ENCODE measurements at places on chromosomes 4 and X. TPM values are rescaled to one million over a fixed set of nuclear protein-coding genes. Genes with fewer than 3 reads are reported as not detected.

GRCh38 chr4:145784036-145784435 is 104.1 kb downstream of the C4orf51 start:
- no peak for DNase-seq

DNA sequence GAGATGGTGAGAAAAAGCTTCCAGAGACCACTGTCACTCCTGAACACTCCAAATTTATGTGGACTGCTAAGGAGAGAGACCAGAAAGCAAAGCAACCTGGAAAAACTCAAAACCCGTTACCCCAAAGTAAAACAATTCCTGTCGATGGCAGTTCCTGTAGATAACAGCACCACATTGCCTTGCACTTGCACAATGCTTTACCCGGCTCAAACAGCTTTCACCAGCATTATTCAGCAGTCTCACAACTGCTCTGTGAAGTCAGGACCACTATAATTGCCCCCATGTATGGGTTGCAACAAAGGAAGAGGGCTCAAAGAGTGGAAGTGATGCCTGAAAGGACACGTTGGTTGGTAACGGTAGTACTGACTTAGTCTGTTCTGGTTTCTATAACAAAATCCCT is 234.8 kb downstream of the BCOR start:
- DNase-seq: no peak

DNA sequence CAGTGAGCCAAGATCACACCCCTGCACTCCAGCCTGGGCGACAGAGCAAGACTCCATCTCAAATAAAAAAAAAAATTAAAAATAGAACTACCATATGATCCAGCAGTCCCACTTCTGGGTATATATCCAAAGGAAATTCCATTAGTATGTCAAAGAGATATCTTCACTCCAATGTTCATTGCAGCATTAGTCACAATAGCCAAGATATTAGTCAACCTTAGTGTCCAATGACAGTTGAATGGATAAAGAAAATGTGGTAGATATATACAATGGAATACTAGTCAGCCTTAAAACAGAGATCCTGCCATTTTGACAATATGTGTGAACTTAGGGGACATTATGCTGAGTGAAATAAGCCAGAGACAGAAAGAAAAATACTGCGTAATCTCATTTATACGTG is 49.4 kb downstream of the C4orf46 start:
- no peak for DNase-seq

GRCh38 chr4:153427363-153428071 is 38.6 kb upstream of the TMEM131L start:
- DNase-seq: peak; percentile 39

DNA sequence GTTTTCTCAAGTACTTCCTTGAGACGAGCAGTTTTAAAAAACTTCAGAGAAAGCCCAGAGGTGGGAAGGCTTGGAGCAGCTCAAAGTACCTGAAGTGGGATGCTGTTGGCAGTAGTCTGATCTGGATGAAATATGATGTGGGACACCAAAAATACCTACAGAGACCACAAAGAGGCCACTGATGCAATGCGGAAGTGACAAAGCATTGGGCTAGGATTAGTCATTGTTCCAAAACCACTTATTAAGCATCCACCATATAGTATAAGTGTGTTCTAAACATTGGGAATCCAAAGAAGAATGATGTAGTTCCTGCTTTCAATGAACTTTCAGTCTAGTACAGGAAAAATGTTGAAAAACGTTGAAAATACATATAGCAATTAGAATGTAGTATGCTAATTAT is 386.1 kb upstream of the CNKSR2 start:
- peak; percentile 74 for DNase-seq

GRCh38 chr4:157220371-157220881 is at the start of gene GRIA2:
TSS of gene GRIA2 (plus strand) at chr4:157220728. CDS start at chr4:157221043, 315 bp downstream.
- DNase-seq: peak; percentile 67

DNA sequence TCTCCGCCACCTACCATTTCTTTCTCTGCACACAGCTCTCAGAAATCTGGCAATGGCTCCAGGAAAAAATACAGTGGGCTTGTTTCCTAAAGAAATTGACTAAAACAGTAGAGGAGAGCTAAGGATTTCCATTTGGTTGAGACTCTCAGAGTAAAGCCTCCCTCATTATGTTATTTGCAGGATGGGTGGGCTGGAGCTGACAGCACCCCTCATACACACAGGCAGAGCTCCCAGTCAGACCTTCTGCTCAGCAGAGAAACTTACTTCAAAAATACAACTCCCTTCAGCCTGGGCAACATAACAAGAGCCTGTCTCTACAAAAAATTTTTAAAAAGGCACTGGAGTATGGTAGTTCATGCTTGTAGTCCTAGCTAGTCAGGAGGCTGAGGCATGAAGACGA is 44.9 kb downstream of the ENPEP start:
- no peak for DNase-seq

- peak; percentile 83 for DNase-seq
Measured at GRCh38 chr4:142347241-142347640, 498.9 kb downstream of the INPP4B start.

DNA sequence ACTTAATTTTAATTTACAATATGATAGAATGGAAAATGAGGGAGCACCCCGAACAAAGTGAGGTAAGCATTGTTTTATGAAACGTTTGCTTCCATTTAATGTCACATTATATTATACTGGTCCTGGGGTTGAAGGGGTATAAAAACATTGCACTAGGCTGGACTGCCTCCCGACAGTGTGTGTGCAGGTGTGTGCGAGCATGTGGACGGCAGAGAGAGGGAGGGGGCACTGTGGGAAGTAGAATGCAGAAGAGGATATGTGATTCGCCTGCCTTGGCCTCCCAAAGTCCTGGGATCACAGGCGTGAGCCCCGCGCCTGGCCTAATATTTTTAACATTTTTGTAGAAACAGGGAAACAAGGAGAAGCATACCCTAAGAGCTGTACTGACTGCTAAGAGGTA is 36.0 kb downstream of the IRF2 start:
- no peak for DNase-seq

- DNase-seq: no peak
Measured at GRCh38 chr4:165458471-165458870, 79.7 kb downstream of the CPE start.

DNA sequence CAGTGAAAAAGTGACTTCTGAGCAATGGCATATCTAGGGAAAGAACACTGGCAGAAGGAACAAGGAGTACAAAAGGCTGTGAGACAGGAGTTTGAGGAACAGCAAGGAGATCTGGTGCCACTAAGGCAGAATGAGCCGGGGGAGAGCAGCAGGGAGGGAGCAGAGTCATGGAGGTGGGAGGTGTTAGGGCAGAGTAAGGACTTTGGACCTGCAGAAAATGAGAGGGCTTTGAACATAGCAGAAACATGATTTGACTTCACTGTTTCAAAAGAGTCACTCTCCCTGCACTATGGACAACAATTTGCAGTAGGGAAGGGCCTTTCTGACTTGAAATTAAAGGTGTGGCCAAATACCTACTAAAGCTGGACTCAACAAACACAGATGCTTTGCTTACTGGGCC is 356.2 kb downstream of the ADGRL3 start:
- no peak for DNase-seq

DNA sequence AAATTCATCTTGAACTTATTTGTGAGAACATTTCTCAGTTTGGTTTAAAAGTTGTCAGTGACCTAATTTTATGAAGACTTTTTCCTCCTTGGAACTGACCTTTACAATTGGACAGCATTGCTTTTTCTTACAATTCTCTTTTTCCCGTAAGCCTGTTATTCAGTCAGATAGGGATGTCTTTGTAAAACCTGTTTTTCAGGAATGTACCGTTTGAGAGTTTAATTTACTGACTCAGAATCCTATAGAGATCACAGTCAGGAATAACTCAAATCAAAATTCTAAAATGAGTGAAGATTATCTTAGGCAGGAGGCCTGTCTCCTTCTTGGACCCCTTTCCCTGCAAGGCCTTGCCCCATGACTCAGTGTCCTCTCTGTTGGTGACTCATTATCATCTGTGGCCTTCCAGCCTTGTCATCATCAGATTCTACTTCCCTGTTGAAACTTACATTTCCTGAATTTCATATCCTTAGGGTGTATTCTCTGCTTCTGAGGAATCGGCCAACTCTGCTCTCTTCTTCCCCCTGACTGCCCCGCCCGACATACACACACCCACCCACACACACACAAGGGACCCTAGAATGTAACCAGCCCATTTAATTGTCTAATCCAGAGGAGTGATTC is 99.8 kb downstream of the ARHGAP10 start:
- peak; percentile 90 for DNase-seq

GRCh38 chrX:111168314-111168713 is 72.3 kb downstream of the PAK3 start:
- DNase-seq: peak; percentile 0

- no peak for DNase-seq
Measured at GRCh38 chr4:6267573-6267972, 2.1 kb upstream of the WFS1 start.

DNA sequence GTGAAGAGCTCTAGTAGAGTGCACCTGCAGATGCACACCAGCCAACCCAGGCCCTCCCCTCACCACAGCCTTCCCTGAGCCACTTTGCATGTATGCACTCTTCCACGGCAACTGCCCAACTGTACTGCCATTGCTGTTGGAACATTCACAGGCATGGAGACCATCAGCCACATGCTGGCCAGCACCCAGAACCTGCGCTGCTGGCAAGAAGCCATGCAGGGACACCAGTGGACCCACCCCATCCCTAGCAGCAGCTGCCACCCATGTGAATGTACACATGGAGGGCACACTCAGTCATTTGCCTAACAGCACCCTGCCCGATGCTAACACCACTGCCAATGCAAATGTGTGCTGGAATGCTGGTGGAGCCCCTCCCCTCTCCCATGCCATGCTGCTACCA is 35.6 kb downstream of the FAM47B start:
- no peak for DNase-seq

DNA sequence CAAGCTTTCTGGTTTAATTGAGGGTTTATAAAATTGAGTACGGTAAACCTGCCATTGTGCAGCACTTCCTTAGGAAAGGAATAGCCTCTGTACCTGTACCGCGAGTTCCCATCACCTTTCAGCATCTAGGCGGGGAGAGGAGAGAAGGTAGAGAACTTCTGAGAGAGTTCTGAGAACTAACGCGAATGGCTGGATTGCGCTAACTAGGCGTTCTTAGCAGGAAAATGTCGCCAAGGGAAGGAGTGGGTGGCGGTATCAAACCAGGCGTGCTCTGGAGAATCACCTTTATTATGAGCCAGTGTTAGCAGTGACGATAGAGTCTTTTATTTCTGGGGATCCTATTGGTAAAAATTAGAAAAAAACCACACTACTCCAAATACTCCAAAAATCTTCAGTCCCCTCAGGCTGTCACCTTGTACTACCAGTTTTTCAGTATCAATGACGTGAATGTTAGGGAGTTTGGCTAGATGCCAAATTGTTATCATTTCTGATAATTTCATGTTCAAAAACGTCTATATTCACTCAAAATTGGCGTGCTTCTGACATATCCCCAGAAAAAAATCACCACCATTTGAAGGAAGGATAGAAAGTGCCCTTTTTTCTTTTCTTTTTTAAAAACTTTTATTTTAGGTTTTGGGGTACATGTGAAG is 1.4 kb downstream of the UGT8 start:
- DNase-seq: no peak

GRCh38 chrX:67570839-67571238 is 27.0 kb downstream of the AR start:
- DNase-seq: no peak

DNA sequence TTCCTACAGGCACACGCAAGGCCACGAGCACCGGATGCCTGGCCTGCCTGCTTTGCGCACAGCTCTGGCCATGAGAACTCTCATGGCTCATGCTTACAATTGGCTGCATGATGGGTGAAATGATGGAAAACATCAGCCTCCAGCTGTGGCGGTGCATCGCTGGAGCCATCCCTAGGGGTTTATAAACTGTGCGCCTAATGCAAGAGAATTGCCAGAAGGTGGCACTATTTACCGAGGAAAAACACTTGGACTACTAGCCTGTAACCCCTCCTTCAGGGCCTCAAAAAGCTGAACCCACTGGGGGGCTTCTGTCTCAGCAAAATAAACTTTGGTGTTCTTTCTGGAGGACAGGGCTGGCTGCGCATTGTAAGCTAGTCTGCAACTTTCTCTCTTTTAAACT is 51.9 kb downstream of the PHKA2 start:
- DNase-seq: peak; percentile 7

DNA sequence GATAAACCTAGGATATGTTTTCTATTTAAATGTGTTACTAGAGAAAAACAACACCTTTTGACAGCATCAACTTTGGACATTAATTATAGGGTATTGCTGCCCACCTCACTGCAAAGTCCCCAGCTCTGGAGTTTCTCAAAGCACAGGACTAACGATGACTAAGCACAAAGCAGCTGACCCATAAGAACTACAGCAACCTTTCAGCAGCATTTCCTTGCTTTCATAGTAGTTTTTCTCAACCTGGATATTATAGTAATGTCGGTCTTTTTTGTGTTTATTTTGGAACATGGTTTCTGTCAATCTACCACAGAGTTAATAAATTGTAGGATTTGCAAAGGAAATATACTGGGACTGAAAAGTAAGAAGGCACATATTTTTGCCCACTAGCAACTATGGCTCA is 21.5 kb downstream of the HHIP start:
- DNase-seq: peak; percentile 57

GRCh38 chrX:153876112-153876491 is 9.9 kb downstream of the L1CAM start:
- DNase-seq: no peak

DNA sequence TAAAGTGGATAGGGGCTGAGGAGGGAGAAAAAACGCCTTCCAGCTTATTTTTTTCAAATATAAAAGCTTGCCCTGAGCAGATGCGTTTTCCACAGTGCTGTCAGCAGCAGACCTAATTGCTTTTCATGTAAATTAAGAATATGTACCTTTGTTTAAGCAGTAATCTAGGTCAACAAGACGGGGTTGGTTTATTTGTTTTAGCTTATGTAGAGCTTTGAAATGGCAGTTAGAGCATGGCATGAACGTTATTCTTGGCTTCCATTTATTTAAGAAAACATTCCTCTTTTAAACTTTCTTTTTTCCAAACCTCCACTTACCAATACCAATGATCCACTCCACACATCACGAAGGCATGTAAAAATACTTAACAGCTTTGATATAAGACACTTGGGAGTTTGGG is 220.3 kb upstream of the TENM3 start:
- peak; percentile 55 for DNase-seq

DNA sequence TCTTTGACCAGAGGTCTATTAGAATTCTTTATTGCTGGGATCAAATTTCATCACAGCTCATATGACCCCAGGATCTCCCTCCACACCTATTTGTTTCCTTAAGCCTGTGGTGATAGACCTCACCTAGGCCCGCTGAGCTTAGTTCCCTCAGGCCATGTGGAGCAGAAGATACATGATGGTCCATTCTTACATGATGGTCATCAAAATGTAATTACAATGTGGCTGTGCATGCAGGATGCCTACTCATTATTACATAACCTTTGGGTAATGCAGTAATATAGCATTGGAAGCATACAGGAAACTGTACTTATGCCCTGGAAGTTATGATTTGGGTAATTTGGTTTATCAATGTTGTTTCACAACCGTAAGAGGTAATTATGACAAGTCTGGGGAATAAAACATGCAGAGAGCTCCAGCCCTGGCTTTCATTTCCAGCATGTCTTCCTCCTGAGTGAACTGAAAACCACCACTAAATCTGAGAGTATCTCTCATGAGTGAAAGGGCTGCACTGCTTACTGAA is 67.0 kb upstream of the AGA start:
- no peak for DNase-seq

Gene GCNA
- total RNA-seq: 2.3 TPM

Gene GABRG1
- not detected for total RNA-seq

Gene ITIH6
- not detected for total RNA-seq

Gene SERPINA7
- total RNA-seq: not detected

Gene XAGE1A
- not detected for total RNA-seq

Gene FABP2
- not detected for total RNA-seq

Gene BTC
- total RNA-seq: 3.1 TPM

Gene CD40LG
- total RNA-seq: not detected

Gene USP17L17
- total RNA-seq: not detected

Gene RBMXL3
- not detected for total RNA-seq

Gene SLC2A9
- total RNA-seq: 2.3 TPM

Measured in fibroblast of lung (primary cell).